Activated CD8-positive, alpha-beta memory T cell treated with anti-CD3 and anti-CD28 coated beads for 4 hours (primary cell): ENCODE measurements at places on chromosomes 12 and 14.

- DNase-seq: no peak
Observed at GRCh38 chr12:116402163-116402939, 124.9 kb upstream of the MED13L start.

GRCh38 chr12:132257206-132257954, 72.0 kb downstream of the GALNT9 start:
- DNase-seq: no peak

- no peak for DNase-seq
Observed at GRCh38 chr12:124172636-124173035, 122.3 kb upstream of the RFLNA start.

- peak; percentile 55 for DNase-seq
Observed at GRCh38 chr12:674272-674781, 11.1 kb upstream of the NINJ2 start.

GRCh38 chr14:86683561-86683960, 1153.6 kb downstream of the FLRT2 start:
- no peak for DNase-seq

DNA sequence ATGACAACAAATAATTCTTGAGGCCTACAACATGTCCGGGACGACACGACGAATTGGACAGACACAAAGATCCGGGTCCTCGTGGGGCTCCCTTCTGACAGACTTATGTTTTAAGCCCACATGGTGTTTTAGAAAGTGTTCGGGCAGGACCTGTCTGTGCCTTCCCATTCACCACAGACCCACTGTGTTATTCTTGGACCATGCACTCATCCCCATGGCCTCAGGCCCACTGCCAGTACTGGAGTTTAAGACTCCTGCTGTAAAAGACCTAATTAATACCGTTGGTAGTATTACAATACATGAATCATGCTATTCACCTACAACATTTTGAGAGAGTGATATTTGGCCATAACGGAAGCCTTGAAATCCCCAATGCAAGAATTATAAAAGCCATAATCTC, 20.0 kb downstream of the SLC15A4 start:
- no peak for DNase-seq

GRCh38 chr12:122850695-122851350, 15.6 kb downstream of the HIP1R start:
- no peak for DNase-seq

DNA sequence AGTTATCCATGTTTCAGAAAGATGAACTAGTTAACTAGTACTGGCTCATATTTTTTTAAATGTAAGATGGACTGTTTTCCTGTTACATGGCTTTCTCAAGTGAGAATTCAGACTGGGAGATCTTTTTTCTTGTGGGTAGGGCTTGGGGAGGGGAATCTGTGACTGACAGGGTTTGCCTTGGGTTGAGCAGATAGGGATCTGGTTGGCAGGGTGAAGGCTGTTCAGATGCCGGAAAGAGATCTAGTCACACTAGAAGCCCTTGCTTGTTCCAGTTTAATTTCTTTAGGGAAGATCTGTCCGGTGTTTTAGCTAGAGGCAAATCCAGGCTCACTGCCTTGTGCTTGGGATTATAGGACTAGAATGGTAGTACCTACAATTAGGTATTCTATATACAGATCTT, 63.2 kb downstream of the FBXO33 start:
- no peak for DNase-seq

- DNase-seq: no peak
Observed at GRCh38 chr14:22386924-22387775, 201.9 kb downstream of the DAD1 start.

GRCh38 chr14:105322791-105323556, 8.4 kb downstream of the PACS2 start:
- no peak for DNase-seq

- no peak for DNase-seq
Observed at GRCh38 chr12:130768120-130768519, 52.0 kb upstream of the RIMBP2 start.

- DNase-seq: no peak
Observed at GRCh38 chr12:117530796-117531195, 169.4 kb upstream of the NOS1 start.
